ENCODE measurements at places on chromosomes 3 and 15.

GRCh38 chr3:129031476-129032215 lies 28.9 kb upstream of the GP9 start:
- no peak for DNase-seq

DNA sequence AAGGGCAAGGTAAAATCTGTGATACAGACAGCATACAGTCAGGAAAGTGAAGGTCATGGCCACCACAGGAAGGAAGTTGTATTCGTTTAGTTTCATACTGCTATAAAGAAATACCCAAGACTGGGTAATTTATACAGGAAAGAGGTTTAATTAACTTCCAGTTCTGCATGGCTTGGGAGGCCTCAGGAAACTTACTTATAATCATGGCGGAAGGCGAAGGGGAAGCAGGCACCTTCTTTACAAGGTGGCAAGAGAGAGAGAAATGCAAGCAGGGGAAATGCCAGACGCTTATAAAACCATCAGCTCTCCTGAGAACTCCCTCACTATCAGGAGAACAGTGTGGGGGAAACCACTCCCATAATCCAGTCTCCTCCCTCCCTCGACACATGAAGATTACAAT lies 353.7 kb upstream of the SEMA6D start:
- no peak for DNase-seq

DNA sequence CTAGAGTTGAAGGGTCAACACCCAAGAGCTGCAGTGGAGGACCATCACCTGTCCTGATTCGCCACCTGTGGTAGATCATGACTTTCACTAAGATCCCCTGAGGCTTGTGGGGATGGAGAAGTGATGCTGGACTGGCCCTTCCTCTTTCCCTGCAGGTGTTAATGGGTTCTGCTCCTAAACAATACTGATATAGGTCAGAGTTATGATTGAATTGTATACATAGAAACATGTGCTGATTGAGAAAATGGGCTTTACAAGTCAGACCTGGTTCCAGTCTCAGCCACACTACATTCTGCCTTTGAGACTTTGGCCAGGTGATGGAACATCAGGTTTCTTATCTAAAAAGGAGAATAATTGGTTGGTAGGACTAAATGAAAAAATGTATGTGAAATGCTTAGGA lies 418.9 kb upstream of the TPRG1 start:
- no peak for DNase-seq

DNA sequence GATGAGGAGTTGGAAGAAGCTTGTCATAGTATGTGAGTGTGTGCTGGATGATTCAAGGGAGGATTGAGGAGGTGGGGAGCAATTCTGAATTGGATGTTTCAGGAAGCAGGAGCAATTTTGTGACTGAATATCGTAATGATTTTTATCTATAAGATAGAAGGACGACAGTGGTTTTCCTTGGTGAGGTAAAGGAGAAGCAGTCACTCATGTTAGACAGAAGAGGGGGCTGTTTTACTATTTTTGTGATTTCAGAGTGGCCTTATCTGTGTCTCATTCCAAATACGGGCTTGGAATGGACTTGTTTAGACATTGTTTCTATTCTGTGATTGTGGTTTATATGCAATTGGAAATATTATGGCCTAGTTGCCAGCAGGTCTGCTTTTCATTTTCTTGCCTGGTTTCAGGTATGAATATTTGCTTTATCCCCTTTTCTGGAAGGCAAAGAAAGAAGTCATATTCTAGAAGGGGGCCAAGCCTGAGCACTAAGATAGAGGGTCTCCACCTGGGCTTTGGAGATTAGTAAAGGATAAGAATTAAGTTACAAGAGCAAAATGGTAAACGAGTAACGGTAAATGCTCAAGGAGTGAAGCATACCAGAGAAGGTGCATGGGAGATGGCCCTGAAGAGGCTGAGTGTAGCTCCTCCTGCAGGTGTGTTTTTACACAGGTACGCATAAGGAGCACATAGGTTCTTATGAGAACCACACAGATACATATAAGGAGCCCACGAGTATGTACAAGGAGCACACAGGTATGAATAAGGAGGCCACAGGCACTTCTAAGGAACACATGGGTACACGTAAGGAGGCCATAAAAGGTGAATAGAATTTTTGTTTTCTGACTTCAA lies 124.6 kb upstream of the KCNAB1 start:
- DNase-seq, result peak; percentile 19

Measured in brain microvascular endothelial cell (primary cell).